CD4-positive, alpha-beta T cell treated with Interleukin-15 for 4 hours (primary cell): ENCODE measurements at places on chromosomes 12 and 14.

DNA sequence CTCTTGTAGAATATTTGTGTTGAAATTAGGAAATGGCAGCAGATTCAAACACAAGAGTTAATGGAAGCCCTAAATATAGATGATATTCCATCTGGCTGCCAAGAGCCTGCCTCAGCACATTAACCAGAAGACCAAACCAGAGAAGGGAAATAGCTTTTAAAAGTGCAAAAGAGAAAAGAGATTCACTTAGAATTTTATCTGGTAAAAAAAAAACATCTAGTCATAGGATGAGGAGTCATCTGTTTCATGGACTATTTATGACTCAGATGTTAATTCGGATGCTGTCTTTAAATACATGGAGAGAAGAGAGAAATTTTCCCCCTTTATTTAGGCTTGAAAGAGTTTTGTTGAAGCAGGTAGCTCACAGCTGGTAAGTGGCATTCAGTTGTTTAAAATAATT is 201.6 kb upstream of the NUDT4 start:
- DNase-seq: no peak

DNA sequence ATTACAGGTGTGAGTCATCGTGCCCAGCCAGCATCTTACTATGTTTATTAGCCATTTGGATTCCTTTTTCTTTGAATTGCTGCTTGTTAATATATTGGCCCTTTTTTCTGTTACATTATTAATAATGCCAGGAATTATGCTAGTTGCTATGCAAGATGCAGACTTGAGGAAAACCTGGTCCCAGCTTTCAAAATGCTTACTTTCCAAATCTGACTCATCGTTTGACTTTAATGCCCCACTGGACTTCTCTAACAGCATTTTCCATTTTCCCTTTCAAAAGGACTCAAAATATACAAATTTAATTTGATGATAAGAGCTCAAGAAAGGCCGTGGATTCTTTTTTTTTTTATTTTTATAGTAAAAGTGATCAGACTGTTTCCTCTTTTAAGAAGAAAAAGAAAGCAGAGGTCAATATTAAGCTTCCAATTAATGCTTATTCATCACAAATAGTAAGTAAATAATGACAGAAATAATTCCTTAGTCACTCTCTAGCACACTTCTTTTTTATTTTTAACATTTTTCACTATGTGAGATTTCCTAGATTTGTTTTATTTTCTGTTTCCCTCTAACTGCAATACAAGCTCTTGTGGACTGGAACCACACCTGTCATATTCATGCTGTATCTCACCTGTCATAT is 146.1 kb upstream of the FGD4 start:
- no peak for DNase-seq

- DNase-seq: no peak
Measured at GRCh38 chr12:12529783-12530421, 32.8 kb downstream of the DUSP16 start.

DNA sequence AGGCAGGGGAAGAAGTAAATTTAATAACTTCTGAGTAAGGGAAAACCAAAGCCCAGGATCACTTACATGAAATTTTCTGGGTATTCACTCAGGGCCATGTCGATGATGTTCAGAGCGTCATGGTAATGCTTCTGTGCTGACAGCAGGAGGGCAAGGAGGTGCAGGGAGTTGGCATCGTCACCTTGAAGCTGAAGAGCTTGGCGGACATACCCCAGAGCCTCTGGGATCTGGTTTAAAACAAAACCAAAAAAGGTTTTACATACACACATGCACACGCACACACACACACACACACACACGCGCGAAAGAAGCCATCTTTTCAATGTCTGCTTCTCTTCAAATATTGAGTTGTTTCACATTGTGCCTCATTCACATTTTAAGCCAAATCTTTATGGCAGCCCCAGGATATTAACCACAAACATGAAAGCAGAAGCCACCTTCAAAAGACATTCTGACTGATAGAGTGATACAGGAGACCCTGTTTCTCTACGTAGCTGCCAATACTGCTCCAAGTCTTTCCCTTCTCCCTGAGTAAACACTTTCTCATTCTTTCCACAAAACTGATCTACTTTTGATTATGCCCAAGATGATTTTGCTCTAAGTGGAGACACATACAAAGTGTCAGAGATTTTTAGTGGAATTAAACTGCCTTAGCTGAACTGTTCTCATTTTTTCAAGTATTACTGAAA is 172.1 kb downstream of the TTC7B start:
- no peak for DNase-seq

DNA sequence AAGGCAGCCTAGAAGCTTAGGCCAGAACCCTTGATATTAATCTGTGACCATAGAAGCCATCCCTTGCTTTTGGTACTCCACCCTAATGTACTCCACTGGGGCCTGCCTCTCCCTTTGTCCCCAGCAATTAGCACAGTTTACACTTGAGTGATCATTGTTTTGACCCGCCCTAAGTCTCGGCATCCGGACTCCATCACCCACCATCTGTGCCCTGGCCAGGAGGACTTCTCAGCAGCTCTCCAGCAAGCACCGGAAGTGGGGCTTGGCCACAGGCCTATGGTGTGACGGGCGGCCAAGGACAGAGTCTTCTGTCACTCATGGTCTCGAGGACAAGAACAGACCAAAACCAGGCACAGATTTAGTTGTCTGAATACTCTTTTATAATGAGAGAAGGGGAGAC is 126.5 kb upstream of the NTF3 start:
- DNase-seq: no peak
